ENCODE measurements at places on chromosomes 5 and 9.

- H3K27ac ChIP-seq, result no peak overlapping the region
- H3K27me3 ChIP-seq, result no peaks in the 10 kb centered on the region
- H3K4me3 ChIP-seq, result no peak overlapping the region
- no peak for DNase-seq
Measured at GRCh38 chr9:126395439-126396212, 69.0 kb downstream of the MVB12B start.

DNA sequence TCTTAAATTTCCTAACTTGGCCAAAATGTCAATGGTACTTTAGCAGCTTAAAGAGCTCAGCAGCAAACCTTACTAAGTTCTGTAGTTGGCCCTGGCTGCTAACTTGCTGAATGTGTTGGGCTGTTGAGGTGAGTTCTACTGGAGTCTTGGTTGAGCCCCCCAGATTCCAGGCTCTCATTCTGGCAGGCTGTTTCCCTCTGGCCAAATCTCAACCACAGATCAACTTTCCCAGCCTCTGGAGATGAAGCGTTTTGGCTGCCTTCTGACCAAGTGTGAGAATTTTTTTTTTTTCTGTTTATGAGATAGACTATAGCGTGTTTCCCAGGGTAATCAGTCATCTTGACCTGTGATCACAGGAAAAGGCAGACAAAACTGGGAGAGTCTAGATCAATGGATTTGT is 343.7 kb downstream of the EBF1 start:
- no peaks in the 10 kb centered on the region for H3K36me3 ChIP-seq
- peak overlapping the region; percentile 11 for H3K27ac ChIP-seq
- no peaks in the 10 kb centered on the region for H3K27me3 ChIP-seq
- H3K4me1 ChIP-seq, result peaks cover 35% of the 10 kb centered on the region
- no peak overlapping the region for H3K4me3 ChIP-seq

DNA sequence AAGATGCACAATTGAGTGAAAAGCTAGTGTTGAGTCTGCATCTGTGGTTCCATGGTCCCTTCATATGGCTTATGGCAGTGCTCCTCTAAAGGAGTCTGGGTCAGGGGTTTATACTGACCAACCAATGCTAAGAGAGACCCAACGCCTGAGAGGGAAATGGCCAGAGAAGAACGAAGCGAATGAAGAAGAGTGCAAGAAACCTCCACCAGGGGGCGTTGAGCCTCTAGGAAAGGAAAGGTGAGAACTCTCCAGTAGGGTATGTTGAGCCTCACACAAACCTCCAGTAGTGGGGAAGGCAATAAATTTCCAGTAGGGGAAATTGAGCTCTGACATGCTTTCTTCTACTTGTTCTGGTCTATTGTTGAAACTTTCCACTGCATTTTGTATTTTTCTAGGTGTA is 470.6 kb downstream of the PRDM9 start:
- H3K27ac ChIP-seq, result no peak overlapping the region
- no peaks in the 10 kb centered on the region for H3K27me3 ChIP-seq
- H3K4me1 ChIP-seq, result no peaks in the 10 kb centered on the region
- DNase-seq, result no peak
- no peaks in the 10 kb centered on the region for H3K36me3 ChIP-seq
- H3K4me3 ChIP-seq, result no peak overlapping the region

- no peak for DNase-seq
- H3K36me3 ChIP-seq, result no peaks in the 10 kb centered on the region
- H3K4me1 ChIP-seq, result peaks cover 6% of the 10 kb centered on the region
- no peaks in the 10 kb centered on the region for H3K27me3 ChIP-seq
- no peak overlapping the region for H3K4me3 ChIP-seq
Measured at GRCh38 chr5:71864730-71865601, 145.9 kb downstream of the CARTPT start.

DNA sequence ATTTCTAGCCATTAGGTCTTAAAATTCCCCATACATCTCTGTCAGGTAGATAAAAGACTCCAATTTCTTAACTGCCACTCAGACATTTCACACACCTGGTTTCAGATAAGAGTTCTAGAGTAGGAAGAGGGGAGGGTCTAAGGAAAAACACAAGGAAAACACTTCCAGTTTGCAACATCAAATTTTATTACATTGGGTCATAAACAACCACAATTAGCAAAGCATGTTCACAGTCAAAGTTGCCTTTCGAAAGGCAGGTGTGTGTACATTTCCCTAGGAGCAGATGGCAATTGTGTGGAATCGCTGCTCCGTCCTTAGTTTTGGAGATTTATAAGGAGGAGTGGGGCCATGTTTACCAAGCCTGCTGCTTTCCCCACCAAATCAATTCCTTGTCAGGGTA is 120.8 kb downstream of the DMRT2 start:
- DNase-seq, result no peak
- no peak overlapping the region for H3K4me3 ChIP-seq
- H3K27me3 ChIP-seq, result no peaks in the 10 kb centered on the region
- H3K27ac ChIP-seq, result no peak overlapping the region
- H3K36me3 ChIP-seq, result no peaks in the 10 kb centered on the region

DNA sequence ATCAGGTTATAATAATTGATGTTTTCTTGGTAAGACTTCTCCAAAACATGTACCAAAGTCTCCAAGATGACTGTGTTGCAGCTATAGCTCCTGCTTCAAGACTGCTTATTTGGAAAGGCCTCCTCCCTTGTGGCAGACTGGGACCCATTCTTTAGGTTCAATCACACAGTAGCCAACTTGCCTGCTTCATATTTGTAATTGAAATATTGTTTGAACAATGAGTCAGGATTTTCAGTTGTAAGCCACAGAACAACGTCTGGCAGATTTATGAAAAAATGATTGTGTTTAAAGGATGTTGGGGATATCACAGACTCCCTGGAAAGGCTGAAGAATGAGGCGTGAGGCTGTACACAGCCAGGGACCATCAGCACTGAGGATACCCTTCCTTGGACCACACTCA is 458.9 kb downstream of the MED10 start:
- H3K4me3 ChIP-seq, result no peak overlapping the region
- no peak overlapping the region for H3K27ac ChIP-seq
- H3K36me3 ChIP-seq, result no peaks in the 10 kb centered on the region
- DNase-seq, result no peak

DNA sequence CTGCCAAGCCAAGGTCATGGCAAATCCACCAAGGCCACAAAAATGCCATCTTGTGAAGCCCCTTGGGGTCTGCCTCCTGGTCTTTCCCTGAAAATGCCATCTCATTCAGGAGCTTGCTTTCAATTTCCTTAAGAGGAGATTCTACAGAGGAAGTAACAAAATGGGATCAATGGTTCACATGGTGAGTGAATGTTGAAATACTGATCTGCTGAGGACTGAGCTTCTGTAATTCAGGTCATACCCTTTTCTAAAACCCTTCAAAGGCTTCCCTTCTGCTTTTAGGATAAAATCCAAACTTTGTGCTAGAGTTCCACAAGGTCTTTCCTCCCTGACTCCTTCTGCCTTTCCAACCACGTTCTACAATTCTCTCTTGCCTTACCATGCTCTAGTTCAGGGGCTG is 24.7 kb upstream of the NR3C1 start:
- H3K4me1 ChIP-seq, result no peaks in the 10 kb centered on the region
- no peak overlapping the region for H3K4me3 ChIP-seq
- no peak overlapping the region for H3K27ac ChIP-seq
- no peaks in the 10 kb centered on the region for H3K27me3 ChIP-seq
- no peak for DNase-seq
- H3K36me3 ChIP-seq, result no peaks in the 10 kb centered on the region

DNA sequence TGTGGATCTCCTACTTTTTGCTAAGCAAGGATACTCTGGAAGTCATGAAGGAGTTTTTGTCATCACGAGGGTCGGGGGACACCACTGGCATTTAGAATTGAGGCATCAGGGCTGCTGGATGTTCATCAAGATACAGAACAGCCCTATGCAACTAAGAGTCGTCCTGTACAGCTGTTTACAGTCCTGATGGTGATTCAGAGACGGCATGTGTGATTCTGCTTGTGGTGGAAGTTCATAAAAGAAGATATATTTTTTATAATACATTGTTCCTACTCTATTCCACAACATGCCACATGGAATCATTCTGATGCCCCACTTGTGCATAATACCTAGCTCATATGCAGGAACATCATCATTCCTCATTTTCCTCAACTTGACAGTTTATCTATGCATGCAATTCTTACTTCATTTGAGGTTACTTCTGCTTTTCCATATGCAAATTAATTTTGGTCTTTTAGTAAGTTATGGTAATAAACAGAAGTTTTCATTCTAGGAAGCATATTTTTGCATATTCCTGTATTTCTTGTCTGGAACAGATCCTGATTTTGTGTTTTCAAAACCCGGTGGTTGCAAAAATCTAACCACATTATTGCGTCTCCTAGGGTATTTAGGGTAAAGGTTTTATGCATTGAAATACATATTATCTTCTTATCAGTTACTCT is 155.2 kb downstream of the ARHGEF28 start:
- no peak overlapping the region for H3K4me3 ChIP-seq
- no peaks in the 10 kb centered on the region for H3K27me3 ChIP-seq
- no peaks in the 10 kb centered on the region for H3K4me1 ChIP-seq
- H3K36me3 ChIP-seq, result no peaks in the 10 kb centered on the region
- no peak overlapping the region for H3K27ac ChIP-seq
- no peak for DNase-seq

- peaks cover 20% of the 10 kb centered on the region for H3K4me1 ChIP-seq
- H3K4me3 ChIP-seq, result peak overlapping the region; percentile 31
- H3K27ac ChIP-seq, result no peak overlapping the region
- no peaks in the 10 kb centered on the region for H3K27me3 ChIP-seq
- DNase-seq, result no peak
Measured at GRCh38 chr5:77972469-77973252, 196.5 kb upstream of the TBCA start.

DNA sequence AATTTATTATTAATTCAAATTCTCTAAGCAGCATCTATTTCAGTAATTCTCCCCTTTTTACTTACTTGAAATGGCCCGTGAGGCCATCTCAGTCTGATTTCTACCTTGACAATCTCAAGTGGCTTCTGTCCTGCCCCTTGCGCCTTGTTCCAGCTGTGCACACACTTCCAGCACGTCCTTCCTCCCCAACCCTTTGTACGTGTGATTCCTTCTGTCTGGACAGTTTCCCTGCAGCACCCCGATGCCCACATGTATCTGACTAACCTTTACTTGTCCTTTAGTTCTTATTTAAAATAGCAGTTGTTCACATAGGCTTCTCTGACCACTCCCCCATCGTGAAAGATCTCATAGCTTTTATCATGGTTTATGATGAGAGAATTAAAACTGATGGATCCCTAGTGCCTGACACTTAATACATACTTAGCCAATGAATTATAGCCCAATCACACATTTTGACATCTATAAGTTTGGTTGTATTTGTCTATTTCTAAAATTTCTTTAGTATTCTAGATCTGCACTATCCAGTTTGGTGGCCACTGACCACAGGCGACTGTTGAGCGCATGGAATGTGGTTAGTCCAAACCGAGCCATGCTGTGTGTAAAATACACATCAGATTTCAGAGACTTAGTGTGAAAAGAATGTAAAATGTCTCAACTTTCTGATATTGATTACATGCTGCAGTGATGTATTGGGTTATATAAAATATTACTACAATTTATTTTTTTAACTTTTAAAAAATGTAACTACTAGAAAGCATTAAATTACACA is 14.3 kb downstream of the ZBTB34 start:
- no peaks in the 10 kb centered on the region for H3K4me1 ChIP-seq
- no peak overlapping the region for H3K4me3 ChIP-seq
- no peak overlapping the region for H3K27ac ChIP-seq
- peaks cover 11% of the 10 kb centered on the region for H3K36me3 ChIP-seq
- H3K27me3 ChIP-seq, result no peaks in the 10 kb centered on the region

DNA sequence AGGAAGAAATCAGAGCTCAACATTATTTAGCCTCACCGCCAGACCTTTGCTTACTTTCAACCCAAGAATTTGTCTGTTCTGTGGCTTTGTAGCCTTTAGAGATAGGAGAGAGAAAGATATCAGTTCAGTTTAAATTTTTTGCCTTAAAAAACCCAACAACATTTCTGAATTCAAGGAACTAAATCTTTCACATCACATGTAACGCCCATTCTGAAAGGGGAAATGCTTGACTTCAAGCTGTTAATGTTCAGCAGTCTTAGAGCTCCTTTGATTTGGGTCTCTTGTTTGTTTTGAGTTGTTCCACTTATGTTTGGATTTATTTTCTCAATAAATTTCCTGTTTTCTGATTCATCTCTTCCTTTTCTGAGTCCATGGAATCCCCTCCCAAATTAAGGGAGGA is 294.5 kb downstream of the ARHGAP26 start:
- H3K27me3 ChIP-seq, result no peaks in the 10 kb centered on the region
- H3K36me3 ChIP-seq, result no peaks in the 10 kb centered on the region
- H3K4me1 ChIP-seq, result peaks cover 66% of the 10 kb centered on the region
- DNase-seq, result no peak

GRCh38 chr9:99894826-99895225 is 11.6 kb upstream of the STX17 start:
- H3K4me1 ChIP-seq, result no peaks in the 10 kb centered on the region
- no peak overlapping the region for H3K4me3 ChIP-seq
- no peaks in the 10 kb centered on the region for H3K27me3 ChIP-seq
- no peak overlapping the region for H3K27ac ChIP-seq

DNA sequence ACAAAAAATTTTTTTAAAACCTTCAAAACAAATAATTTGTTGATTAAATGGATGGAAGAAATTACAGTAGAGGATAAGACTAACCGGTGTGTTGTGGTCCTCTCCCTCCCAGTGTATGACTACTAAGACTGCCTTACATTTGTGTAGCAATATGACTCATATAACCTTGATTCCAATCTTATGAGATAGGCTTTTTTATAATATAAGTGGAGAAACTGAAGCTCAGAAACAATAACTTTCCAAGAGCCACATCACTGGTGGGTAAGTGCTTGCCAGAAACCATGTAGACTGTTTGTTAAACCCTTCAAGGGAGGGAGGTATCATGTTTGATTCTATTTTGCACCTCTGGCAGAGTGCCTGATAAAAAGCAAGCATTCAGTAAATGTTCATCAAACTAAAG is 47.5 kb downstream of the NLN start:
- no peaks in the 10 kb centered on the region for H3K4me1 ChIP-seq
- H3K27me3 ChIP-seq, result no peaks in the 10 kb centered on the region
- H3K4me3 ChIP-seq, result no peak overlapping the region
- no peak for DNase-seq

DNA sequence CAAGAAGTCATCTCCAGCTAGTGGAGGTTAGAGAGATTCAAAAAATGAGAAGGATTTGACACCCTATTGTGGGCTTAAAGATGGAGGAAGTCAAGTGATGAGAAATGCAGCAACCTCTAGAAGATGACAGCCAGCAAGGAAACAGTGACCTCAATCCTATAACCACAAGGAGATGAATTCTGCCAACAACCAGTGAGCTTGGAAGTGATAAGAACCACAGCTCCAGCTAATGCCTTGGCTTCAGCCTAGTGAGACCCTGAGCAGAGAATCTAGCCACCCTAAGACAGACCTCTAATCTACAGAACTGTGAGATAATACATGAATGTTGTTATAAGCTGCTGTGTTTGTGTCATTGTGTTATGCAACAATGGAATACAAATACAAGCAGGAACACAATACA is 262.4 kb downstream of the GRIA1 start:
- no peaks in the 10 kb centered on the region for H3K27me3 ChIP-seq
- H3K4me3 ChIP-seq, result no peak overlapping the region
- no peaks in the 10 kb centered on the region for H3K36me3 ChIP-seq
- H3K4me1 ChIP-seq, result no peaks in the 10 kb centered on the region

- DNase-seq, result no peak
- peaks cover 27% of the 10 kb centered on the region for H3K4me1 ChIP-seq
- no peak overlapping the region for H3K4me3 ChIP-seq
- no peaks in the 10 kb centered on the region for H3K27me3 ChIP-seq
- H3K36me3 ChIP-seq, result no peaks in the 10 kb centered on the region
Measured at GRCh38 chr9:22041775-22042174, 32.7 kb upstream of the CDKN2B start.

- H3K27me3 ChIP-seq, result no peaks in the 10 kb centered on the region
- no peak for DNase-seq
- H3K36me3 ChIP-seq, result no peaks in the 10 kb centered on the region
- no peak overlapping the region for H3K27ac ChIP-seq
- H3K4me3 ChIP-seq, result no peak overlapping the region
- no peaks in the 10 kb centered on the region for H3K4me1 ChIP-seq
Measured at GRCh38 chr5:9564752-9565151, 18.9 kb upstream of the SEMA5A start.
